ENCODE measurements at places on chromosomes 4 and X.

DNA sequence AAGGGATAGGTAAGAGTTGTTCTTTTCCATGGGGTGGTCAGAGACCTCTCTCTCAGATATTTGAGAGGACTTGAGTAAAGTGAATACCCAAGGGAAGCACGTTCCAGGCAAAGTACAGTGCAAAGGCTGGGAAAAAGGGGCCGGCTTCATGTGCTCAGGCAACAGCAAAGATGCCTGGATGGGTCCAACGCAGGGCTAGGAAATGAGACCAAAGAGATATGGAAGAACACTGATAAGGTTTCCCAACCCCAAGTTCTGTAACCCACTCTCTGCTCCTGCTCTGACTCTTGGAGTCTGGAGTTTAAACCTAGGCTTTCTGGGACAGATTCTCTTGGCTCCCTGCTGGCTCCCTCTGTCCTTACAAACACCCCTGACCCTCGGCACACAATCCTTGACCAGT, 36.2 kb upstream of the PROM1 start:
- H3K4me1 ChIP-seq: no peaks in the 10 kb centered on the region
- H3K27me3 ChIP-seq: peaks cover 34% of the 10 kb centered on the region
- no peak overlapping the region for H3K4me3 ChIP-seq
- no peak for DNase-seq
- H3K27ac ChIP-seq: no peak overlapping the region

GRCh38 chr4:54659749-54660535, 2.2 kb downstream of the KIT start:
- peaks cover 5% of the 10 kb centered on the region for H3K4me1 ChIP-seq
- H3K4me3 ChIP-seq: peak overlapping the region; percentile 52
- H3K27me3 ChIP-seq: peaks cover 21% of the 10 kb centered on the region
- peak; percentile 21 for DNase-seq
- no peak overlapping the region for H3K27ac ChIP-seq

- H3K4me1 ChIP-seq: no peaks in the 10 kb centered on the region
- H3K4me3 ChIP-seq: no peak overlapping the region
- H3K27ac ChIP-seq: no peak overlapping the region
- H3K27me3 ChIP-seq: peaks cover 12% of the 10 kb centered on the region
- no peaks in the 10 kb centered on the region for H3K36me3 ChIP-seq
Observed at GRCh38 chr4:147599206-147599605, 18.0 kb upstream of the TMEM184C start.

- H3K27ac ChIP-seq: no peak overlapping the region
- H3K4me3 ChIP-seq: no peak overlapping the region
- no peak for DNase-seq
Observed at GRCh38 chrX:40542972-40543371, 37.8 kb upstream of the ATP6AP2 start.

DNA sequence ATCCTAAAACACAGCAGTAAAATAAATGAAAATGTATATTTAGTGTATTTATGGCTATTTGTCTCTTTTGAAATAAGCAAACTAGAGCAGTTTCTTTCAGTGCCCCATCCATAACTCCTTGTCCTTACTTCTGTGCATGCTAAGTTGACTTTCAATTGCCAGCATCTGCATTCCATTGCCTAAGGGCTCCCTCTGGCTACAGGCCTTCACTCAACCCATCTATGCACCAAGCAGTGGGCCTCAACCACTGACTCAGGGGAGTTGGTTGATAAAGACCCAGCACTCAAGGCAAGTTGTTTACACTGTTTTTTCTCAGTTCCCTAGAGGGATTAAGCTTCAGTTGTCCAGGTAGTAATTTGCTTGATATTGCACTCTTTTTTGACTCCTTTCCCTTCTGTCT, 265.7 kb downstream of the IQCM start:
- no peak overlapping the region for H3K4me3 ChIP-seq
- H3K27me3 ChIP-seq: no peaks in the 10 kb centered on the region

GRCh38 chr4:101141230-101141629, 206.1 kb downstream of the PPP3CA start:
- H3K27me3 ChIP-seq: no peaks in the 10 kb centered on the region
- no peaks in the 10 kb centered on the region for H3K36me3 ChIP-seq
- H3K27ac ChIP-seq: no peak overlapping the region
- no peak for DNase-seq

Data from K562 (cell line).